ENCODE measurements at places on chromosomes 7 and 10.

DNA sequence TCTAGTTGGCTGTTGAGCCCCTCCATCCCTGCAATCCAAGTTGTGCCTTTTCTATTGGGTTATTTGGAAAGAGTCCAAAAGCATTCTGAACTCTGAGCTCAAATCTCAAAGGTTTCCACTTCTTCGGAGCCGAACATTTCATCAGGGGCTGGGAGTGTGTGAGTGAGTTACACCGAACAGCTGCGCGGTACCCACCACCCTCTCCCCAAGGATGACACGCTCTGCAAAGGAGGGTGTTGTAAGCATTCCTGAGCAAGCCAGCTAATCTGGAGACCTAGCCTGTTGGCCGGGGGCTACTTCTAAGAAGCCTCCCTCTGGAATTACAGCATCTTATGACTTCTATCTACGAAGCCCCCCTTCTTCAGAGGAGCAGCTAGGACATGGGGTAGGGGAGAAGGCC lies 270.5 kb downstream of the CREB5 start:
- DNase-seq = no peak

GRCh38 chr10:66714741-66715140 lies 211.1 kb upstream of the LRRTM3 start:
- no peak for DNase-seq

GRCh38 chr7:105691082-105691679 lies 109.9 kb upstream of the EFCAB10 start:
- peak; percentile 43 for DNase-seq

DNA sequence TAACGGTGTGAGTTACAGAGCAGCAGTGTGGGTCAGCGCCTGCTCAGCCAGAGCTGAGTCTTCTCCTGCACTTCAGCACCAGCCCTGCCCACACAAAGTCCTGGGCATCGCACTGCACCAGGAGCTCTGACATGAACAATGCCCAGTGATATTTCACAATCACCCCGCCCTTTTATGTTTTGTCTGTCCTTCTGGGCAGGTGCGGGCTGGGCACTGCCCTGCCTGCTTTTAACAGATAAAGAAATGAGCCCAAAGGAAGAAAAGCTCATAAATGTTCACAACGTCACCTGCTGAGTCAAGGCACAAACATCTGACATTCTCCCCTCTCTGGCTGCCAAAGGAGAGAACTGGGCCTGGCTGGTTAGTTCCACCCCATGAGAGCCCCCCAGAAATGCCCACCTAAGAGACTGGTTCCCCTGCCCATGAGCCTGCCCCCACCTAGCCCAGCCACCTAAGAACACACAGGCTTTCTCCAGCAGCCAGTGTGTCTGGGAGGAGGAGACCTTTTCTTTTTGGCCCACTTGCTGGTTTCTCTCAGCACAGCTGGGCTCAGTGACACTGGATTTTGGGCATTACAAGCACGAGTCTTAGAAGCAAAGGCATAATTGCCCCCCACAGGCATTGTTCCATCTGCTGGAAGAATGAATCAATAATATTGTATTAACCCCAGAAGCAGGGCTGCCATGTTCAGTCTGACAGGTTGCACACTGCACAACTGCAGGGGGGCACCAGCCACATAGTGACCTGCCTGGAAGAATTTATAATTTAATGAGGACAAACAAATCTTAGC lies 22.3 kb downstream of the CALML3 start:
- no peak for DNase-seq

DNA sequence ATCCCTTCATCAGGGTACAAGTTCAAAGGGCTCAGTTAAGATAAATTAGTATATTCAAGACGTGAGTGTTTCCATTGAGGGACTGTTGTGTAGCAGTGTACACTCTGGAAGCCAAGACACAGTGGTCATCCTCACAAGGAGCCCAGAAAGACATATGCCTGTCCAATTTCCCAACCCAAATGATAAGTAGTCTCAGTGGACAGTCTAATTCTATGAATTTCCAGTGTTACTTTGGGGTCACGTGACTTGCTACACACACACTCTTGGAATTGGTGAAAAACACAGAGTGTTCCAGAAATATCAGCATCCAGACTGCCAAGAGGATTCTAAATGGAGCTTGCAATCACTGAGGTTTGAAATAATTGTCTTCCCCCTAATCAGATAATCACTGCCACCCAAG lies 365.1 kb downstream of the WDR11 start:
- DNase-seq = no peak

- no peak for DNase-seq
Observed at GRCh38 chr7:49333180-49333881, 409.0 kb downstream of the CDC14C start.

GRCh38 chr7:33503014-33503413 lies 373.6 kb downstream of the BBS9 start:
- no peak for DNase-seq

- no peak for DNase-seq
Observed at GRCh38 chr7:5228066-5228465, 38.0 kb downstream of the WIPI2 start.

- no peak for DNase-seq
Observed at GRCh38 chr7:156823435-156823834, 69.5 kb downstream of the LMBR1 start.

- DNase-seq = no peak
Observed at GRCh38 chr7:131649879-131650278, 93.5 kb upstream of the PODXL start.
